GM04504 (cell line): ENCODE measurements at places on chromosomes 2 and 18.

GRCh38 chr2:40016151-40016885, 237.3 kb upstream of the THUMPD2 start:
- no peak for DNase-seq

DNA sequence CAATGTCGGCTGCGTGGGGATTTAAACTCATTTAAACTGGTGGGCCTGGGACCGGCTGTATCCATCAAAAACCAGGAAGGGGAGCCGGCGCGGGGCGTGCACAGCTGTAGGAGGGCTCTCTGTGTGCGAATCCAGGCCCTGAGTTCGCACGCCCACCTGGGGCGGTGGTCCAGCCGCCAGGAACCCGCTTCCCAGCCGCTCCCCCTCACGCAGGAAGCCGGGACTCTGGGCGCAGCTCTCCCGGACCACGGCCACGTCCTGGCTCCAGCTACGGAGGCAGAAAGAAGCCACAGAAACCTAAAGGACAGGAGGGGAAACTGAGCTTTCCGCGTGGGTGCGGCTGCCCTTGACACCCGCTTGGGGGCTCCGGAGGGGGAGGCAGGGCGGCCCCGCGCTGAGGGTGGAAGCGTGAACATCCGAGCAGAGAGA, 80.6 kb downstream of the GFPT1 start:
- DNase-seq = no peak

DNA sequence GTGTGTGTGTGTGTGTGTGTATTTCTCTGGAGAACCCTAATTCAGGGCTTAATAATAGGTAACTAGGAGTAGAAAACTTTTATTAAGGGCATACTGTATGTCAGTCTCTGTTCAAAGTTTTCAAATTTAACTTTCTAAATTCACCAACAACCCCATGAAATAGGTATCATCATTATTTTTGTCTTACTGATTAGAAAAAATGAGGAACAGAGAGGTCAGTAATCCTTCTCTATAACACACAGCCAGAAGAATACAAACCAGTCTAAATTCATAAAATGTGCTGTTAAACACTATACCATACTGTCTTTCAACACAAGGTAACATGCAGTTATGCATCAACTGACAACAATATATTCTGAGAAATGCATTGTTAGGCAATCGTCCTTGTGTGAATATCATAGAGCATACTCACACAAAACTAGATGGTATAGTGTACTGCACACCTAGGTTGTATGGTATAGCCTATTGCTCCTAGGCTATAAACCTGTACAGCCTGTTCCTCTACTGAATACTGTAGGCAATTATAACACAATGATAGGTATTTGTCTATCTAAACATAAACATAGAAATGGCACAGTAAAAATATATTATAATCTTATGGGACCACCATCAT, 143.1 kb downstream of the PTH2R start:
- DNase-seq = no peak

- peak; percentile 35 for DNase-seq
Measured at GRCh38 chr2:214193943-214194342, 216.9 kb upstream of the VWC2L start.

GRCh38 chr2:159285929-159286708, at the start of gene WDSUB1:
TSS of gene WDSUB1 (minus strand) at chr2:159286703. CDS start at chr2:159283069, 3,634 bp downstream.
- DNase-seq = no peak

GRCh38 chr2:237262838-237263771, 150.9 kb downstream of the COL6A3 start:
- no peak for DNase-seq

GRCh38 chr2:10915731-10916276, 4.1 kb downstream of the KCNF1 start:
- no peak for DNase-seq

DNA sequence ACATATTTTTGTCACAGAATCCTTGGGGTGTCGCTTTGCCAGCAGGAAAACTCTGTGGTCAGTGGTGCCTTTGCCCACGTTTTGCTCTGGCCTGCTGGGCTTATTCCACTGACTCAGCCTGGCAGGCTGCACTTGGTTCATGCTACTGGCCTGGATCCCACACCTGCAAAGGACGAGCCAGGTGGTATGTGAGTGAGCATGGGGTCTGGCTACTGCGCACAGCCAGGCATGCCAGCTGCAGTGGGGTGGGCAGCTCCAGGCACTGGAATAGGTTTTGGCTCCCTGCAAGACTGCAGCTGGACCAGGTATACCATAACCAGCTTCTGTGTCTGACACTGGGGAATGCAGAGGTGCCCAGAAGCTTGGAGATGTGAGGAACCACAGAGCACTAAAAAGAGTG, 197.9 kb upstream of the VRK2 start:
- DNase-seq = no peak

DNA sequence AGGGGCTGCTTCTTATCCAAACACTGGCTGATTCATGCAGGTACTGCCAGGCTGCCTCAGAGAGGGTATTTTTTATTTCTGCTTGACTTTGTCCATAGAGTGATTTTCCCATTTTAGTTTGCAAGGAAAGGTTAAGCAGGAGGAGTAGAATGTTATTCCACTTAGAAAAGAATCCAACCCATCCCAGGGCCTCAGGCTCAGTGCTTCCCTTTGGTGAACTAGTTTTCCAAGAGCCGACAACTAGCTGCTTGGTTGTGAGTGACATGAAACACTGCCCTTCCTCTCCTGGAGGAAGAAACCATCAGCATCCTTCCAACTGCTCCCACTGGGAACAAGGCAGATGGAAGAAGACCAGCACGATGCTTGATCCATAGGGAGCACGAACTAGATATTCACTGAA, 58.5 kb downstream of the BCL2 start:
- DNase-seq = no peak

GRCh38 chr18:40867459-40867858, 1087.6 kb upstream of the PIK3C3 start:
- DNase-seq = peak; percentile 74

DNA sequence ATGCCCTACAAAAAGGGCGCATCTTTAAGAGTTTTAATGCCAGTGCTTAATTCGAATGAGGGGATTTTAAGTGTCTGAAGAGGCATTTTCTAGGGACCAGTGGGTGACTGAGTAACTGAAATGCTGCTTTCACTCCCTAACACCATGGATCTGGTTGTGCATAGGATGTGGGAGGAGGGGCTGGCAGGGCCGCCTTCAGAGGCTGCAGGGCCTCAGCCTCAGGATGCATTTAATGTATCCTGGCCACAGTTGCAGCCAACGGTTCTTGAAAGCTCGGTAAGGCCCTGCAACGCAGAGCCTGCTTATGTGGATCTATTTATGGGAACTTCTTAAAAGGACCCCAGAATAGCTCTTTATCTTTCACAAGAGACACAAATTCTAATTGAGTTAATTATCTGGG, 25.8 kb upstream of the IL18RAP start:
- DNase-seq = no peak
